ENCODE measurements at places on chromosomes 2 and 18.

GRCh38 chr2:48438266-48438665 lies 91.7 kb upstream of the STON1 start:
- DNase-seq: no peak

- DNase-seq: no peak
Measured at GRCh38 chr2:24048769-24049484, 614 bp upstream of the FKBP1B start.

- no peak for DNase-seq
Measured at GRCh38 chr2:120821446-120822160, 85.9 kb downstream of the GLI2 start.

DNA sequence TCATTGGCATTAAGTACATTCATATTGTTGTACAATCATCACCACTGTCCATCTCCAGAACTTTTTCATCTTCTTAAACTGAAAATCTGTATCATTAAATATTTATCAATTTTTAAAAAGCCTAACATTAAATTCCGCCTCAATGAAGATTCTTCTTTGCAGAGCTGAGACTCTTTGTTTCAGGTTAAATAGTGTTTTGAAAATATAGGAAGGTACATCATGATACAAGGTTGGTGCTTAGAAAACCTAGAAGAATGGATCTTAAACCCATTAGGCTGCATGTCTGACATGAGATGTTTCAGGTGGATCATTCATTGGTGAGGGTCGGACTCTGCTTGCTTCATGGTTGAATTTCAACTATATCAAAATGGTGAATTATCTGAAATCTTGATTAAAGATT lies 30.5 kb downstream of the DDX1 start:
- DNase-seq: no peak

- DNase-seq: no peak
Measured at GRCh38 chr2:172447811-172448493, 20.6 kb downstream of the ITGA6 start.

DNA sequence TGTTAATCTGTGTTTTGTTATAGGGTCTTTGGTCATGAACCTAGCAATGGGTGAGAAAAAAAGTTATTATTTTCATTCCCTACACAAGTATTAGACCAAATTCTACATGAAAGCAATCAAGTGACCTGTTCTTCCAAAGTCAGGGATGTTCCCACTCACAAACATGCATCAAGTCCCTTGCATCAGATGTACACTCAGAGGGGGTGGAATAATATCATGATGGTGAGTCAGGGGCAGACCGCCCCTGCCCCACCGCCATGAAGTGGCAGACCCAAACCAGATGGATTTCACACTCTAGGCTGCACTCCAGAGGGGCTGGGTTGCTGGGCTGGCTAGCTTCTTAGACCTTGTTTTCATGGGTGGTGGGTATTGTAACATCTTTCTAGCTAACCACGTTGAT lies 91.4 kb downstream of the ACAA2 start:
- no peak for DNase-seq

DNA sequence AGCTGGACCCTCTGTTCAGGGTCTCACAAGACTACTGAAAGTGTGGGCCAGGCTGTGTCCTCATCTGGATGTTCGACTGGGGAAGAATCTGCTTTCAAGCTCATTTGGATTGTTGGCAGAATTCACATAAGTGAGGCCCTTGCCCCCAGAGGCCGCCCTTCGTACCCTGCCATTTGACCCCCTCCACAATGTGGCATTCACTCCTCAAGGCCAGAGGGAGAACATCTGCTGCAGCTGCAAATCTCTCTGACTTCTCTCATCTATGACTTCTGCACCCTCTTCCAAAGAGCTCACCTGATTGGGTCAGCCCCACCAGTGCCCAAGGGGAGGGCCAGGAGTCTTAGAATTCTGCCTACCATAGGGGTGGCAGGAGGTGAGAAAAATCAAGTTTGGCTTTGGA lies 3.9 kb upstream of the CNDP2 start:
- DNase-seq: no peak

- no peak for DNase-seq
Measured at GRCh38 chr2:230225486-230225885, at the start of gene SP140. TSS of gene SP140 (plus strand) at chr2:230225736. CDS start at chr2:230225845, 109 bp downstream.

GRCh38 chr2:174699993-174700766 lies 64.1 kb downstream of the CHRNA1 start:
- peak; percentile 15 for DNase-seq

DNA sequence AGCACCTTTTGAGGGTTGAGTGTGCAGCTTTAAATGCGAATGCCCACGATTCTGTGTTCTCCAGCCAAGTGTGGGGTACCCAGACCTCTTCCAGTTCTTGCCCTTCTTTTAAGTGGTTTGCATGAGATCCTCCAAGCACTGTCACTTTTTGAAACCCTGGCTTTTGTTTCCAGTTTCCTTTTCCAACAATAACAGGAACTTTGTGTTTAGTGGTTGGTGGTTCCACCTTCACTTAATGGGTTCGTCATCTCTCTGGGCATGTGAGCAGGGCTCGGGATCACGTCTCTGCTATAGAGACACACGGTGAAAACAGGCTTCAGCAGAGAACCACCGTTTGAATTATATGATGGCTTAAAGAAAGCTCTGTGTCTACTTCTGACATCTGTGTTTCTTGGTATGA lies 197.6 kb downstream of the LDLRAD4 start:
- DNase-seq: no peak

DNA sequence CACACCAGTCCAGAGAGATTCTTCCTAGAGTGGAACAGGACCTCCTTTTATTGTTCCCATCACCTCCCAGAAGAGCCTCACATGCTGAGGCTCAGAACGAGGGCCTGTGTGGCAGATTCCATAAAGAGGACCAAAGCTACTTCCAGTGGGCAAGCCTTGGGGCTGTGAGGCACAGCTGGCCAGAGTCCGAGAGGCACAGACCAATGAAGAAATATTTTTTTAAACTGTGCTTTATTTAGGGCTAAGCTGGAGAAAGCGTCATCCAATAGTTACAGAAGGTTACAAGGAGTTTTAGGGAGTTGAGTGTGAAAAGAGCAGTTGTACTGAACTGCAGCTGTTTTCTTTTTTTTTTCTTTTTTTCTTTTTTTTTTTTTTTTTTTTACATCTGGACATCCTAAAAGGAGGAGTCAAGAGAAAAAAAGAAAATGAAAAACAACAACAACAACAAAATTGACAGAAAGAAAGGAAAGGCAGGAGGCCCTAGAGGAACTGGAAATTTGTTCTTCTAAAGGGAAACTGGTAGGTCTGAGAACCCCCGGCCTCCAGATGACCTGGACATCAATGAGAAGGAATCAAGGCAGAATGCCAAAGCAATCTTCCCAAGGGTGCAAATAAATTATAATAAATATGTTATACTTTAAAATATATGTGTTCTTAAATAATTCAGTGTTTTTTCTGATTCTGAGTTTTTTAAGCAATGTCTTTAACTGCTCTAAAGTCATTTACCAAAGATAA lies 322.6 kb downstream of the CELF4 start:
- DNase-seq: no peak

DNA sequence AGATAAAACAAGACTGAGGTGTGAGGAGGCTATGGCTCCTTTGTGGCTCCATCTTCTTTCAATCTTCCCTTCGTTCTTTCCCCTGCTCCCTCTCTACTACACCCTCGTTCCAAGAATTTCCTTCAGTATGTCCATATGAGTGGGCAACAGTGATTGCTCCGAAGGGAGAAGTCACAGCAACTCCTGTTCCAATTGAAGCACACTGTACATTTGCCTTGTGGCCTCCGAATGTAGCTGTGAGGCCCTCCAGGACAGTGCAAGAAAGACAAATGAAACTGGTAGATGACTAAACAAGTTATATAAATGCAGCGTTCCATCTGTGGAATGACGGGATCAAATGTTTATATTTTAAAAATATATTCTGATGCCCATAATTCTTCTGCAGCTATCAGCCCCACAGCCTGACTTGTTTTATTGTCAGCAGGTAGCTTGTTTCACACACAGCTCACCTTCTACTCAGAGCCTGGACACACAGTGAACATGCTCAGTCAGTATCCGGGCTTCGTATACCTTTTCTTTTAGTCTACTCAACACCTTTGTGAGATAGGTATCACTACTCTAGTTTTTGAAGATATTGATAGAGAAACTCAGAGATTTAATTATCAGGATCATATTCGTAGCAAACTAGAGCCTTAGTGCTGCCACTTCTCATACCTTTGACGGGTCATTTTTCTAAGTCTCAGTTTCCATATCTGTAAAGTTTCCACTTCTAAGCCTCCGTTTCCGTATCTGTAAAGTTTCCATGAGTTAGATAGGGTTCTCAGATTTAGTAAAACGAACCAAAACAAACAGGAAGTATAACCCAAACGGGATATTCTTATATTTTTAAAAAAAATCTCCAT lies 216.7 kb upstream of the STON1 start:
- DNase-seq: no peak

DNA sequence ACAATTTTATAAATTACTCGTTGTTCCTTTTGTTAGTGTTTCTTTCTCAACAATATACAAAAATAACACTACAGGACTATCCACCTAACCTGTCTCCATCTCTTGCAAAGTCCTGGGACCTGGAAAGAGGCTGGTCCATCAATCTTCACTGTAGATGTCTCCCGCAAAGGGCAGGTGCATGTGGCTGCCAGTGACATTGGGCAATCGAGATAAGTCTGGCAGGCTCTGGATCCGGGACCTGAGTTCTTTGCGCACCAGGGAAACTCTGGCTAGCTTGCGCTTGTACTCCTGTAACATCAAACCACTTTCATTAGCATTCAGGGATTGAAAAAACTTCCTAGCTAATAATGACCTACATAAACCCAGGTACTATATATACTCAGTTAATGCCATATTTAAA lies 20.5 kb downstream of the RMP24 start:
- no peak for DNase-seq

DNA sequence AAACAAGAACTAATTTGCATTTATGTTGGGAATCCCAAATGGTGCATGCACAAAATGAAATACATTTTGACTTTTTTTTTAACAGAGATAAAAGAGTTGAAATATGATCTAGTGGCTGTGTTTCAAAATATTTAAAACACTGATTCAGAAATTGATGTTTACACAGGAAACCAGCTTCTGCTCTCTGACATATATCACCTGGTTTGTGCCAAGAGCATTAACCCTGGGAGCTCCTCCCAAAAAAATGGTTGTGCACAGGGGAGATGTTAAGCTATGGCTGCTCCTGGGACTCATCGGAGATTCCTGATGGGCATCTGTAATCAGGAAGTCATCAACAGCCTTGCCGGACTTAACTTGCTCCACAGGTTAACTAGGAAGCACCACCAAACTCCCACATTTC lies 65.2 kb upstream of the MAL start:
- DNase-seq: no peak

DNA sequence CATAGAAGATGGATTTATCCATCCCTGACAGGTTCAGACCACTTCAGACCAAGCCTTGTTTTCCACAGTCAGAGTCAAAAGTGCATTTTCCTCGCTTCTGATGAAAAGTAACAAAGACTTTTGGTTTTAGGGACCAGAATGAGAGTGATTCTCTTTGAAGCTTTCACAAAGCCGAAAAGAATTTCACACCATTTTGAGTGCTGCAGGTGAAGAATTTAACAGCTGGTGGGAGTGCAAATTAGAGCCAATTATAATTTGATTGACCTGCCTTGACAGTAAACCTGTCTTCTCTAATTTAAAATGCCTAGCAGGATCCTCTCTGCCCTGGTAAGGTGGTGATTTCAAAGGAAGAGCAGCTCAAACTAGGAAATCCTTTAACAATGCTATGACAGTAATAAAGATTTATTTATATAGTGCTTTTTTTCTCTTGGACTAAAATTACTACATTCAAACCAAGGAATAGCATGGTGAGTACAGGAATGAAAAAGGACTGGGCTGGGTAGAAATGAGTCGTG lies 241.6 kb downstream of the HRH4 start:
- DNase-seq: no peak

GRCh38 chr18:49646873-49647272 lies 85.0 kb downstream of the LIPG start:
- no peak for DNase-seq

- DNase-seq: no peak
Measured at GRCh38 chr18:76592981-76593381, 97.9 kb upstream of the ZNF516 start.

GRCh38 chr2:43178602-43179542 lies 47.5 kb downstream of the ZFP36L2 start:
- no peak for DNase-seq

GRCh38 chr2:122610948-122611609 lies 855.6 kb downstream of the TSN start:
- DNase-seq: no peak

GRCh38 chr2:29284671-29285070 lies 169.5 kb downstream of the CLIP4 start:
- DNase-seq: no peak

DNA sequence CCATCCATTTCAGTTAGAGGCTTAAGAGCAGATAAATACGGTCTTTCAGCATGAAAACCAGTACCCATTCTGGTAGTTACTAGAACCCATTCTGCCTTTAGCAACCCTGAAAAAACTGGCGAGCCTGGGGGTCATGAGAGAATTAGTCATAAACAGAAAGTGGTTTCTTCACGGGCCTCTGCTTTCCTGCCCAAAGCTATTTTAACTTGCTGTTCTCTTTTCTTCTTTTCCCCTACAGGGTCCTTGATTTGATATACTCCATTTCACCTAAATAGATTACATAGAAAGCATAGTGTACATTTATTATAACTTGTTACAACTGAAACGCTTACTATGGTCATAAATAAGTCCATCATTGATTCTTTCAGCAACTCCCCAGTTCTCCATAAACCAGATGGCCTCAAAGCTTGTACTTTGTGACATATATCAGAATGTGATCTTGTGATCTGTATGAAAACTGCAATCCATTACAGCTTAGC lies 48.3 kb downstream of the WDFY1 start:
- DNase-seq: no peak

GRCh38 chr2:143473216-143473615 lies 344.0 kb downstream of the ARHGAP15 start:
- no peak for DNase-seq

DNA sequence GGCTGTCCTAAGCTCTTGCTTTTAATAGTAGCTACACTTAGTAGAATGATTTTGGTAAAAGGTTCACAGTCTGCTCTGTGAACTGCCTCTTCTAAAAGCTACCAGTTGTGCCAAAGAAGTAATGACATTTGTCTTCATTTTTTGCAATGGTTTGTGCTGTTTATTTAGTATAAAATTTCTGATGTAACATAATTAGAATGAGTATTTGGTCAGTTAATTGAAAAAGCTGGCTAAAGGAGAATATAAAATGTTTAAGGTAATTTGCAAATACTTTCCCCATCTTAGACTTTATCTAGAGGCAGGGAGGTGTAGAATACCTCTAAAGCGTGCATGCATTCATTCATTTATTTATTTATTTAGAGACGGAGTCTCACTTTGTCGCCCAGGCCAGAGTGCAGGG lies 71.3 kb downstream of the PHLPP1 start:
- no peak for DNase-seq

DNA sequence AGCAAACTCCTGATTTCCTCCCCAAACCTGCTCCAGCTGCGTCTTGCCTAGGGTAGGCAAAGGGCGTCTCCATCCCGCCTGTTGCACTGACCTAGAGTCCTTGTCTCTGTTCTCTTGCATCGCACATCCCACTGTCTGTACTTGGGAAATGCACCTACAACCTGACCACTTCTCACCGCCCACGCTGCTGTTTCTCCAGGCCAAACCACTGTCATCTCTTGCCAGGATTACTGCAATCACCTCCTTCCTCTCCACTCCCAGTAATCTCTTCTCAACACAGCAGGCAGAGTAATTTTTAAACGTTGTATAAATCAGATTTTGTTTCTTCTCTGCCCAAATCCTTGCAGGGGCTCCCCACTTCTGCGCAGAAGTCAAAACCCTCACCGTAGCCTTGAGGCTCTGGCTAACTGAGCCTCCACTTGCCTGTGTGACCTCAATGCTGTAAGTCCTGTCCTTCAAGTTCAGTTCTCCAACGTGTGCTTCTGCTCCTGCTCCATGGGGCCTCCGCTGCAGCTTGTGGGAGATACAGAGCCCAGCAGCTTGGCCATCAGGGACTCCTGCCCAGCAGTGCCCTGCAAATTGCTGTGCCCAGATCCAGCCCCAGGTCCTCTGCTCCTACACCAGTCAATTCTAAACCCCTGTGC lies 27.7 kb upstream of the SEMA4C start:
- DNase-seq: no peak

Measured in NCI-H1048 (cell line).